CD4-positive, CD25-positive, alpha-beta regulatory T cell (primary cell): ENCODE measurements at places on chromosomes 13 and 19. TPM values are rescaled to one million over a fixed set of nuclear protein-coding genes. Genes with fewer than 3 reads are reported as not detected.

LGALS7B gene
- total RNA-seq = not detected

MYO1F gene
- total RNA-seq = 289 TPM

ZNF486 gene
- 3.7 TPM for total RNA-seq

ZNF93 gene
- total RNA-seq = 5.6 TPM

DCLK1 gene
- not detected for total RNA-seq

ADGRE3 gene
- total RNA-seq = not detected

SPHK2 gene
- 13.0 TPM for total RNA-seq

FGF14 gene
- total RNA-seq = not detected

NCR1 gene
- total RNA-seq = not detected

MBD3L4 gene
- not detected for total RNA-seq

LILRB5 gene
- not detected for total RNA-seq

OR7A5 gene
- not detected for total RNA-seq

FFAR2 gene
- not detected for total RNA-seq

DNA sequence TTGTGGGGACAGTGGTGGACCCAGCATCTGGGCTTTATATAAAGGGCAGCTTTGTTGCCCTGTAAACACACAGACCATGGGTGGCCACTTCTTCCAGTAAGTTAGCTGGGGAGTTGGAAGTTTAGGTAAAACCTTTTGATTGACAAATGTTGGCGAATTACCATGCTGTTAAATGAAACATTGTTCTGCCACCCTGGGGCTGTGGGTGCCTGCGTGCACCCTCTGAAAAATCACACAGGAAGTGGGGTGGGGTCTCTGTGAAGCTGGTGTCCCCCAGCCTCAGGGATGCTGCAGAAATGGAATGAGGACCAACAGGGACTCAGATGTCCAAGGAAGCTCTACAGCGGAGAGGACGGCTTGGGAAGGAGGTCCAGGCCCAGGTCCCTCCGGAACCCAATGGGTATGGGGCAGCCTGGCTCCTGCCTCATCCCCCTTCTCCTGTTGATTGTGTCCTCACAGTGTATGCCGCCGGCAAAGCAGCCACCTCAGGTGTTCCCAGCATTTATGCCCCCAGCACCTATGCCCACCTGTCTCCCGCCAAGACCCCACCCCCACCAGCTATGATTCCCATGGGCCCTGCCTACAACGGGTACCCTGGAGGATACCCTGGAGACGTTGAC lies 2.8 kb upstream of the USF2 start:
- H3K4me3 ChIP-seq = no peak overlapping the region
- no peaks in the 10 kb centered on the region for H3K27me3 ChIP-seq
- peaks cover 22% of the 10 kb centered on the region for H3K4me1 ChIP-seq
- peaks cover 14% of the 10 kb centered on the region for H3K36me3 ChIP-seq
- H3K27ac ChIP-seq = no peak overlapping the region
- no peak for DNase-seq

DNA sequence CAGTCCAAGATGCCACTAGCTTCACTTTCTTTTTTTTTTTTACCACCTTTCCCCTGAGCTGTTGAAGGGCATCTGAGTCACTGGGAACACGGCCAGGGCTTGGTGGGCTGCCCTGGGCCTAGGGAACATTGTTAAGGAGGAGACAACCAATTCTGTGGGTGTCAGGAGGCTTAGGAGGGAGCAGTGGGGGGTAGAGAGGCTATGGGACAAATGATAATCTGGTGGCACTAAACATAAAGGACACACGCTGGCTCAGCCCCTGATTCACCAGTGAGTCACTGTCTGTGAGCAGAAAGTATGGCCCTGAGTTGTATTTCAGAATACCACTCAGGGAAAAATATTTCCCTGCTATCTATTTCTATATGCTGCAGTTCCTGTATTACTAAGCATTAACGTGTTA lies 207.8 kb downstream of the DCLK1 start:
- H3K36me3 ChIP-seq = no peaks in the 10 kb centered on the region
- no peak overlapping the region for H3K27ac ChIP-seq
- no peak overlapping the region for H3K4me3 ChIP-seq
- DNase-seq = no peak
- no peaks in the 10 kb centered on the region for H3K27me3 ChIP-seq

DNA sequence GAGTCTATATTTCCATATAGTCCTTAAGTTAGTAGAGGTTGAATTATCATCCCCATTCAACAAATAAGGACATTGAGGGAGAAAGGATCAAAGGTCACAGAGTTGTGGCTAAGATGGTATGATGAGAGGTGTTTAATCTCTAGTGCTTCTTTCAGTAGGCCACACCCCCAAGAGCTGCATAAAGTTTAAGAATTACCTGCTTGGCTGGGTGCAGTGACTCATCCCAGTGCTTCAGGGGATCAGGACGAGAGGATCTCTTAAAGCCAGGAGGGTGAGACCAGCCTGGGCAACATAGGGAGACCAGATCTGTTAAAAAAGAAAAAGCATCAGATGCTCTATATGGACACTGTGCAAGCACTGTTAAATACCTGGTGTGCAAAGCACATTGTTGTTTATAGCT lies 560.0 kb upstream of the KLHL1 start:
- no peaks in the 10 kb centered on the region for H3K27me3 ChIP-seq
- H3K4me1 ChIP-seq = no peaks in the 10 kb centered on the region
- no peak overlapping the region for H3K4me3 ChIP-seq
- DNase-seq = no peak
- H3K36me3 ChIP-seq = no peaks in the 10 kb centered on the region

- DNase-seq = no peak
- peaks cover under 1% of the 10 kb centered on the region for H3K27me3 ChIP-seq
- no peak overlapping the region for H3K4me3 ChIP-seq
- H3K27ac ChIP-seq = no peak overlapping the region
- H3K4me1 ChIP-seq = no peaks in the 10 kb centered on the region
Observed at GRCh38 chr19:9132422-9132821, 5.7 kb upstream of the OR7G3 start.

DNA sequence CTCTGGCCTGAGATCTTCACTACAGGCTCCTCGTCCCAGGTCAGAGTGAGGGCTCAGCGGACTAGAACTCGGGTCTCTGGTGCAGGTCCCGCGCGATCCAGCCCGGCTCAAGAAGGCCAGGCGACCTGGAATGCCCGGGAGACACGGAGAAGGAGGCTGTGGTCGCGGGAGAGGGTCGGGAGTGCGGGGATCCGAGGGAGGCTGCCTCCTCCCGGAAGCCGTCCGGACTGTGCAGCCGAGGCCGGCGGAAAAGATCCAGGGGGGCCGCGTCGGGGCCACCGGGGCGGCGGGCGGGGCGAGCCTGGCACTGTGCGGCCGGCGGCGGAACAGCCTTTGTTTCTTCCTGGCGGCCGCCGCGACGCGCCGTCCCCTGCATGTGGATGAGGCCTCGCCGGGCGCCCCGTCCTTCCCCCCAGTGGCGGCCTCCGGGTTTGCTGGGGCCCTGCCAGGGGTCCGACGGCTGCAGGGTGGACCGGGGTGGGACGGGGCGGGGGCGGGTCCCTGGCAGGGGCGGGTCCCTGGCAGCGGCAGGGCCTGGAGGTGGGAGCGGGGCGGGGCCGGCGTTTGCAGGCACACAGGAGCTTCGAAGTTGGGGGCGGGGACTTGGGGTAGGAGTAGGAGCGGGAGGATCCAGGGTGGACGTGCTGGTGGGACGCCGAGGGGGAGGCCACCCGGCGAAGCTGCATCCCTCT lies 1.0 kb upstream of the SLC7A10 start:
- DNase-seq = no peak
- peaks cover 12% of the 10 kb centered on the region for H3K4me1 ChIP-seq
- H3K27ac ChIP-seq = no peak overlapping the region
- no peaks in the 10 kb centered on the region for H3K36me3 ChIP-seq
- H3K4me3 ChIP-seq = no peak overlapping the region

- H3K36me3 ChIP-seq = no peaks in the 10 kb centered on the region
- peaks cover 4% of the 10 kb centered on the region for H3K27me3 ChIP-seq
- no peaks in the 10 kb centered on the region for H3K4me1 ChIP-seq
- H3K27ac ChIP-seq = no peak overlapping the region
- DNase-seq = no peak
Observed at GRCh38 chr13:75422028-75422427, 59.9 kb downstream of the TBC1D4 start.

DNA sequence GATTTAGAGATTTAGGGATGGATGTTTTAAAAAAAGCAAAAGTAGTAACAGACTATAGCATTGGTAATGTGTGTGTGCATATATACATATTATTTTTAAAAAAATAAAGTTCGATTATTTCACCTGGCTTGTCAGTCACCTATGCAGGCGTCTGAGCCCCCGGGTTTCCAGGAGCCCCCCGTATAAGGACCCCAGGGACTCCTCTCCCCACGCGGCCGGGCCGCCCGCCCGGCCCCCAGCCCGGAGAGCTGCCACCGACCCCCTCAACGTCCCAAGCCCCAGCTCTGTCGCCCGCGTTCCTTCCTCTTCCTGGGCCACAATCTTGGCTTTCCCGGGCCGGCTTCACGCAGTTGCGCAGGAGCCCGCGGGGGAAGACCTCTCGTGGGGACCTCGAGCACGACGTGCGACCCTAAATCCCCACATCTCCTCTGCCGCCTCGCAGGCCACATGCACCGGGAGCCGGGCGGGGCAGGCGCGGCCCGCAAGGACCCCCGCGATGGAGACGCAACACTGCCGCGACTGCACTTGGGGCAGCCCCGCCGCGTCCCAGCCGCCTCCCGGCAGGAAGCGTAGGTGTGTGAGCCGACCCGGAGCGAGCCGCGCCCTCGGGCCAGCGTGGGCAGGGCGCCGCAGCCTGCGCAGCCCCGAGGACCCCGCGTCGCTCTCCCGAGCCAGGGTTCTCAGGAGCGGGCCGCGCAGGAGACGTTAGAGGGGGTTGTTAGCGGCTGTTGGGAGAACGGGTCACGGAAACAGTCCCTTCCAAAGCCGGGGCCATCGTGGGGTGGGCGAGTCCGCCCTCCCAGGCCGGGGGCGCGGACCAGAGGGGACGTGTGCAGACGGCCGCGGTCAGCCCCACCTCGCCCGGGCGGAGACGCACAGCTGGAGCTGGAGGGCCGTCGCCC lies 840 bp upstream of the CCNA1 start:
- H3K4me1 ChIP-seq = peaks cover 8% of the 10 kb centered on the region
- no peak overlapping the region for H3K27ac ChIP-seq
- no peak for DNase-seq
- H3K4me3 ChIP-seq = no peak overlapping the region
- no peaks in the 10 kb centered on the region for H3K36me3 ChIP-seq

DNA sequence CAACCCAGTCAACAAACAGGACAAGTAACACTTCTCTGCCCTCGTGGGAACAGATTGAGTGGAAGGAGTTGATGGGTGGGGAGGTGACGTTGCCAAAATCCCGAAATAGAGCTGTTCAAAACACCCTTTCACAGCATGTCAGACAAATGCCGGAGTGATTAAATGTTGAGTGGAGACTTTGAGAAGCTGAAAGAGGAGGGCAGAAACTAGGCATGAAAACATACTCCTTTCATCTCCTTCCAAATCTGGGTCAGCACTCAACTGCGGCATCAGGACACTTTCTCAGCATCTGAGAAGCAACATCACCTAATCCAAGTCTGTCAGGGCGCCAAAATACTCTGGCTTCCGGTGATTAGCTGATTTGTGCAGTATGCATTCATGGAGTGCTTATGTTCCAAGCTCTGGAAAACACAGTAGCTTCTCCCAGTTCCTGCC lies 51.5 kb upstream of the MRI1 start:
- H3K4me1 ChIP-seq = no peaks in the 10 kb centered on the region
- no peak overlapping the region for H3K27ac ChIP-seq
- H3K27me3 ChIP-seq = no peaks in the 10 kb centered on the region
- no peak for DNase-seq
- no peaks in the 10 kb centered on the region for H3K36me3 ChIP-seq

DNA sequence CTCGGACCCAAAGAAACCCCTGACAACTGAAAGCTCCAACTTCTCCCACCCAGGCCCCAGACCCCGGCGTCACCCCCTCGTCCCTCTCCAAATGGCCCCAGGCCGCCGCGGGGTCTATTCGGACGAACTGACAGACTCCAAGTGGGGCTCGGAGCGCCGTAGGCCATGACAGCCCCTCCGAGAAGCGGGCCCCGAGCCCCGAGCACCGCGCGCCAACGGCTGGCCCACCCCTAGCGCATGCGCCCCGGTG lies 360 bp downstream of the DDX39A start:
- peaks cover 3% of the 10 kb centered on the region for H3K36me3 ChIP-seq
- peak overlapping the region; percentile 81 for H3K4me3 ChIP-seq
- no peak for DNase-seq
- H3K4me1 ChIP-seq = peaks cover 43% of the 10 kb centered on the region
- H3K27me3 ChIP-seq = no peaks in the 10 kb centered on the region

DNA sequence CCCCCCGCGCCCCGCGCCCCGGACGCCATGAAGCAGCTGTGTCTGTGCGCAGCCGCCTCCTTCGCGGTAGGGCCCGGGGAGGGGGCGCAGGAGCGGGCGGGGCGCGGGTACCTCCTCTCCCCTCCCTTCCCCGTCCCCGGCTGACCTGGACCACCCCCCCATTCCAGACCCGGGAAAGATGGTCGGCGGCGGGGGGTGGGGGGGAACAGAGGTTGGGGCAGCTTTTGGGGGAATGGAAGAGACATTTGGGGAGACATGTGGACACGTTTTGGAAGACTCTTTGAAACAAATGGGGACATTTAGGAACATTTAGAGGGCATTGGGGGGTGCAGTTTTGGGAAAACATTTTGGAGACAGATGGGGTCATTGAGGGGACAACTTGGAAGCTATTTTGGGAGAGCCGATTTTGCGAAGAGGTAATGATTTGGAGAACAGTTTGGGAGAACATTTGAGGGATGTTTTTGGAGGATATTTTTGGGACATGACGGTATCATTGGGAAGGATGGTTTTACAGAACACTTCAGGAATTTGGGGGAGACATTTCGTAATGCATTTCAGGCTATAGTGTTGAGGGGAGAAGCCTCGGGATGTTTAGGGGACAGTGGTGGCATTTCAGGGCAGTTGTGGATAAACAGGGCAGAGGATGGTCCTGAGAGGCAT lies 16.1 kb downstream of the ANKRD24 start:
- no peaks in the 10 kb centered on the region for H3K36me3 ChIP-seq
- H3K27ac ChIP-seq = no peak overlapping the region
- no peak for DNase-seq
- H3K27me3 ChIP-seq = peaks cover 7% of the 10 kb centered on the region
- H3K4me3 ChIP-seq = no peak overlapping the region

- H3K27ac ChIP-seq = no peak overlapping the region
- H3K27me3 ChIP-seq = no peaks in the 10 kb centered on the region
- no peaks in the 10 kb centered on the region for H3K4me1 ChIP-seq
- H3K36me3 ChIP-seq = no peaks in the 10 kb centered on the region
Observed at GRCh38 chr13:112986946-112987681, 18.1 kb downstream of the MCF2L start.

GRCh38 chr19:53156850-53157249 lies 2.0 kb downstream of the ZNF347 start:
- H3K4me1 ChIP-seq = peaks cover 16% of the 10 kb centered on the region
- peaks cover 14% of the 10 kb centered on the region for H3K36me3 ChIP-seq
- no peaks in the 10 kb centered on the region for H3K27me3 ChIP-seq
- no peak for DNase-seq
